ENCODE measurements at places on chromosomes 16 and 17. TPM values are rescaled to one million over a fixed set of nuclear protein-coding genes. Genes with fewer than 3 reads are reported as not detected.

TMEM114 gene
- total RNA-seq: not detected

KRTAP3-1 gene
- not detected for total RNA-seq

SOX9 gene
- not detected for total RNA-seq

TBC1D26 gene
- total RNA-seq: 0.10 TPM

GPR142 gene
- not detected for total RNA-seq

PYCARD gene
- 25.0 TPM for total RNA-seq

LITAFD gene
- total RNA-seq: not detected

KRT9 gene
- not detected for total RNA-seq

IFI35 gene
- total RNA-seq: 38.3 TPM

ALOX12 gene
- total RNA-seq: 2.7 TPM

ANKRD40CL gene
- not detected for total RNA-seq

PDE6G gene
- 0.67 TPM for total RNA-seq

SMURF2 gene
- 18.7 TPM for total RNA-seq

G6PC1 gene
- total RNA-seq: not detected

TOP2A gene
- total RNA-seq: 13.2 TPM

SCGB1C2 gene
- total RNA-seq: not detected

VAT1L gene
- total RNA-seq: not detected

MT2A gene
- 110 TPM for total RNA-seq

ABCA6 gene
- 0.15 TPM for total RNA-seq

HS3ST3A1 gene
- 8.3 TPM for total RNA-seq

SDR42E2 gene
- total RNA-seq: 3.5 TPM

ABI3 gene
- 6.5 TPM for total RNA-seq

OR1A1 gene
- total RNA-seq: not detected

KRT24 gene
- not detected for total RNA-seq

CNTNAP4 gene
- total RNA-seq: not detected

GOT2 gene
- 28.7 TPM for total RNA-seq

MT1F gene
- total RNA-seq: 6.8 TPM

PLXDC1 gene
- 12.9 TPM for total RNA-seq

ELMO3 gene
- 2.2 TPM for total RNA-seq

PRR11 gene
- total RNA-seq: 3.0 TPM

MYH13 gene
- total RNA-seq: not detected

ZNF750 gene
- total RNA-seq: not detected
